ENCODE measurements at places on chromosomes 11 and 22.

DNA sequence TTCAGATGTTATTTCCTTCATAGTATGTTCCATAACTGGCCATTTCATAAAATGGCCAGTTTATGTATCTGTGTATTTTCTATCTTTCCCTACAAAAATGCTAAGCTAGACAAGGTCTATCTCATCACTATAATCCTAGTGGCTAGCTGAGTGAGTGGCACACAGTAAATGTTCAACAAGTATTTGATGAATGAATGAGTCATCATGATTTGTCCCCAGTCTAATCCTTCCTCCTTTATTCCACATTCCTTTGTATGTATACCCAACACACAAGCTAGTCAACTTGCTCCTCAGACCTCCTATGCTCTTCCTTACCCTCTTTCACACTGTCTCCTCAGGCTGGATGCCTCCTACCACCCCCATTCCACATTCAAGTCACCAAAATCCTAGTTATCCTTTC is 12.5 kb downstream of the APLNR start:
- DNase-seq, result no peak

DNA sequence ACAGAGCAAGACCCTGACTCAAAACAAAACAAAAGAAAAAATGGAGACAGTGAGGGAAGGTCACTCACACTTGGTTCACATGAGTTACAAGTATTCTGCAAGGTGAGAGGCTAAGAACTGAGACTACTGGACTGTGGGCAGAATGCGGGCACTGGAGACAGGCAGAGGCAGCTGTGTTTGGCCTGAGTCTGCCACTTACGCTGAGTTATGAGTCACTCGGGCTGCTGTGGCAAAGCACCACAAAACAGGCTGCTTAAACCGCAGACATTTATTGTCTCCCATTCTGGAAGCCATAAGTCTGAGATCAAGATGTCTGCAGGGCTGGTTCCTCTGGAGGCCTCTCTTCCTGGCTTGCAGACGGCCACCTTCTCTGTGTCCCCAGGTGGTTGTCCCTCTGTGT is 122.8 kb downstream of the SHANK2 start:
- DNase-seq, result no peak

GRCh38 chr11:14443638-14444037 is 56.0 kb downstream of the COPB1 start:
- DNase-seq, result no peak

- DNase-seq, result no peak
Observed at GRCh38 chr11:31449040-31449439, 60.4 kb downstream of the IMMP1L start.

DNA sequence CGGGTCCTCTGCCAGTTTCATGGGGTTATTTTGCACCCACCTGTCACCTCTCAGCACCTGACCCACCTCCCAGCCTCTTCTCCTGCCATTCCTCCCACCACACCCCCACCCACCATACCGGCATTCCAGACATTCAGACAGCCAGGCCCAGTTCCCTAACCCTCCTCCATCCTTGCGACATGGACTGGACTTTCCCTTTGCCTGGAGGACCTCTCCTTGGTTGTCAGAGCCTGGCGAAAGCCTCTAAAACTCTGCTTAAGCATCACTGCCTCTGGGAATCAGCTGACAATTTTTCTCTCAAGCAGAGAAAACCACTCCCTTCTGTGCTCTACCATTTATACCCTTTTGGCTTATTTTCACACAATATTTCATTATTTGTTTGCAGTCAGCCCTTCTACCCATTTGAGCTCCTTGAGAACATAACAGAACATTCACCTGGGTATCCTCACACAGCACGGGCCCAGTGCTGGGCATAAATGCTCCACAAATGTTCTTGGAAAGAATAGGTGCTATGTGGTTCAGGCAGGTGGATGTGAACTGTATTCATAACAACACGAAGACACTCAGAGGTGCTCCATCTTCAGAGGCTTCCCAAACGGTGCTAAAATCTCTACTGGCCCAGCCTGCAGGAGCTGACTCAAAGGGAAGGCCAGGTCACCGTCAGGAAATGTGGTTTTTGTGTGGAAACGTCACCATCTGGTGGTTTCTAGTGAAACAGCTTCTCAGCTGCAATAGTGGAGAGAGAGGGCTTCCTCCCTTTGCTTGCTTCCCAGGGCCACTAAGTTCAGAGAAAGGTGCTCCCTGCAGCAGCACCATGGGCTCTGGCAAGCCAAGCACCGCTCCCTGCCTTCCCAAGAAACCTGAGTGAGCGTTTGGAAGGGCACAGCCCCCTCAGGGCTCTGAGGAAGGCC is 10.4 kb downstream of the SPATA19 start:
- DNase-seq, result no peak

DNA sequence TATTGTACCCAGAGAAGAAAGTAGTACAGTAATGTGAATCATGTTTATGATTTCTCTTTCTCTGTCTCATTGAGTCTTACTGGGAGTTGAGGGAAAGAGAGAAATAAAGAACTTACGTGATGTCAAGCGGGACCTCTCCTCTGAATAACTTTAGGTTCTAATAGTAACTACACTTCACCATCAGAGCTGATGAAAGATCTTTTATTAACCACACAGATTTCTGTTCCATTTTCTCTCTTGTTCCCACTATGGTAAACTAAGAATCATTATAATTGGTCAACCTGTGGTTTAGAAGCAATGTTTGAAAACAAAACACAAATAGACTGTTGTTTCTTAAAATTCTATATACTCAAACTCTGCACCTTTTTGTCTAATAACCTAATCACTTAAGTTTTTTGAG is 142.3 kb downstream of the ELP4 start:
- no peak for DNase-seq

DNA sequence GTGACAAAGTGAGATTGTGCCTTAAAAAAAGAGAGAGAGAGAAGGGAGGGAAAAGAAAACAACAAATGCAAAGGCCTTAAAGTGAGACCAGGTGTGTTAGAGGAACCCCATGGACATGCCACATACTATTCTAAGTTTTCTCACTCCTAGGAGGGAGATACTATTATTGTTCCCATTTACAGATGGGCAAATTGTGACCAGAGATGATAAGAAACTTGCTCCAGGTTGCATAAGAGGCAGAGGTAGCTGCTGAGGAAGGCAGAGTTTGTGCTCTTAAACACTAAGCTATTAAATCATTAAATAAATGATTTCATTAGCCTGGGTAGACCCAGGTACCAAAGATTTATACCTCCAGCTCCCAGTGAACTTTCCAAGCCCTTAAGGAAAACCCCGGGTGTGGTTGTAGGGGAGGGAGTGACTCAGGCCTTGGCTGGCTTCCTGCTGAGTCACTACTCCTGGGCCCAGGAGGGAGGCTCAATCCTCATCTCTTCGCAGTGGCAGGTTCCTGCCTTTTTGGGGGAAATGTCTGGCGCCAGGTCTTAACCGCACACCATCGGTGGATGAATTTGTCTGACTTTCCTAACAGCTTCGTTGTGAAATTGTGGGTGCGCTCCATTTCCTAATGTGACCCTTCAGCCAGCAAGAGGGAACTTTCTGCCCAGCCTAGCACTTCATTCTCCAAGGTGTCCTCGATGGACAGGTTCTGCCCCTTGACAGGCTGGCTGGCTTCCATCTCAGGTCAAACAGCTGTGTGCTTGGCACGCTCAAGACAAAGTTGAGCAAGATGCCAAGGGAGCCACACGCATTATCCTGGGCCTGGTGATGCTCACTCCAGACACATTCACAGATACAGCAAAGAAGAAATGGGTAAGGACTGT is 33.4 kb upstream of the PTPRJ start:
- peak; percentile 80 for DNase-seq

DNA sequence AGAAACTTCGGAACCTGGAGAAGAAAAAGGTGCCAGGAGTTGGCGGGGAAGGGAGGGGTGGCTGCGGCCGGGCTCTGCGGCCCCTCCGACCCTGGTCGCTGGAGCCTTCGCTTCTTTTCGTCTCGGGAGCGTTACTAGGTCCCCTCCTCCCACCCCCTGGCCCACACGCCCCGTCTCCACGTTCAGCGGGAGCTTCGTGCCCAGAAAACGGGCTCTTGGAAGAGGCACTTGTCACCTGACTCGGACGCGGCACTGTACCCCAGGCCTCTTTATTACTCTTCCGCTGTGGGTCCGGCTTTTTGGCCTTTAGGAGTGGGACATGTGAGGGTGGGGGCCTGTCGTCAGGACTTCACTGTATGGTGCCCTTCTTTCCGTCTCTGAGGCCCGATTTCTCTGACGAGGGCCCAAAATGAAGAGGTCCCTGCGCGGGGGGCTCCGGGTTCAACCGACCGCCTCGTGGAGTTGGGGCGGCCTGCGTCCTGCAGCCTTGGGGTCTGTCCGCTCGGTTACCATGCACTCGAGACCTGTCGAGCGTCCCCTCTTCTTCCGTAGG is 1.2 kb downstream of the CAPRIN1 start:
- DNase-seq, result no peak

DNA sequence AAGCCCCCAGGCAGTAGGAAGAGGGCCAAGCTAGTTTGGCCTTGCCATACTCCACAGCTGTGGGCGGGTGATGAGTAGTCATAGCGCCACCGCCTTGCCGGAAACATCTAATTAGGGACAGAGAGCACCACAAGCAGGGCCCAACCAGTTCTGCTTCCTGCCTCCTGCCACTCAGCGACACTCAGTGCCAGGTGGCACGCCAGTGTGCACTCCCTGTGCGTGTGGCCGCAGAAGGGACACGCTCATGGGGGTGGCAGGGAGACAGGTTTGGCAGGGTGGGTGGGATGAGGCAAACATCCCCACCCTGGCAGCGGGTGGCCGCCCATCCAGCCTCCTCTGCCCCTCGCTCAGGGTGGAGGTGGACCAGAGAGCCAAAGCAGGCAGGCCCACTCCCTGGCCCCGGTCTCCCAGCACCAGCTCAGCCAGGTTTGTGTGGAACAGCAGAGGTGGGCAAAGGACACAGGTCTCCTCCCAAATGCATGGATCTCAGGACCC is 4.9 kb downstream of the OVOL1 start:
- no peak for DNase-seq

GRCh38 chr11:3087821-3088800 is 30.9 kb upstream of the CARS1 start:
- no peak for DNase-seq

- DNase-seq, result no peak
Observed at GRCh38 chr11:129825380-129825779, 9.7 kb downstream of the TMEM45B start.

GRCh38 chr22:26461188-26461810 is 22.3 kb downstream of the HPS4 start:
- no peak for DNase-seq

- no peak for DNase-seq
Observed at GRCh38 chr22:30186510-30186909, 60.0 kb downstream of the LIF start.

DNA sequence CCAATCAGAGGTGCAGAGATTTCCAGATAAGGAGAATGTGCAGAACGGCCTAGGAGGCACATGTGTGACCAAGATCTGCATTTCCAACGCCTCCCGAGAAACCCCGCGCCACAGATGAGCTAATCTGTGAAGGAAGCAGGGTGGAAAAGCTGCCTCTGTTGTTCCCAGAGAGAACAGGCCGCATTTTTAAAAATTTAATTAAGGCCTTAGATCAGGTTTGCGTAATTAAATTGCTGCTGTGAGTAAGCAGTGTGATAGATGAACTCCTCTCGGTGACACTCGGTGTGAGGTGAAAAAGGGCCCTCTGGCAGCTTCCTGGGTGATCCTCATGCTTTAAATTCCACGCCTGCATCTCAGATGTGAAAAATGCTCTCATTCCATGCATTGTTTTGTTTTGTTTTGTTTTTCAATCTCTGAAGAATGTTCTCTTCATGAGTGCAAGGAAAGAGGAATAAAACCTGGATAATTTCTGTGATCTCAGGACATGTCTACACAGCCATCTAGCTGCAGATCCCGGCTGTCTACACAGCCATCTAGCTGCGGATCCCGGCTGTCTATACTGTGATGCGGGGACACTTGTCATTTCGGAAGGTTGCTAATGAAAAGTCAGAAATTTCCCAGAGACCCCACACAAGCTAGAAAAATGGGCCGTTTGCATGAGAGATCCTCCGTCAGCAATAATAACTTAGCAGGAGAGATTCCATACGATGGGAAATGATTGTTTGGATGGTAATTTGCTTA is 1398.9 kb downstream of the BRD1 start:
- DNase-seq, result no peak

DNA sequence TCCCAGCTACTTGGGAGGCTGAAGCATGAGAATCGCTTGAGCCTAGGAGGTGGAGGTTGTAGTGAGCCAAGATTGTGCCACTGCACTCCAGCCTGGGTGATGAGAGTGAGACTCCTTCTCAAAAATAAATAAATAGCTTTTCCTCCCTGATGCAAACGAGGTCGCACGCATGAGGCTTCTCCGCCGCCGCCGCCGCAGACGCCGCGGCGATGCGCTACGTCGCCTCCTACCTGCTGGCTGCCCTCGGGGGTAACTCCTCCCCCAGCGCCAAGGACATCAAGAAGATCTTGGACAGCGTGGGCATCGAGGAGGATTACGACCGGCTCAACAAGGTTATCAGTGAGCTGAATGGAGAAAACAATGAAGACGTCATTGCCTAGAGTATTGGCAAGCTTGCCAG is 20.0 kb upstream of the RAB39A start:
- DNase-seq, result no peak

DNA sequence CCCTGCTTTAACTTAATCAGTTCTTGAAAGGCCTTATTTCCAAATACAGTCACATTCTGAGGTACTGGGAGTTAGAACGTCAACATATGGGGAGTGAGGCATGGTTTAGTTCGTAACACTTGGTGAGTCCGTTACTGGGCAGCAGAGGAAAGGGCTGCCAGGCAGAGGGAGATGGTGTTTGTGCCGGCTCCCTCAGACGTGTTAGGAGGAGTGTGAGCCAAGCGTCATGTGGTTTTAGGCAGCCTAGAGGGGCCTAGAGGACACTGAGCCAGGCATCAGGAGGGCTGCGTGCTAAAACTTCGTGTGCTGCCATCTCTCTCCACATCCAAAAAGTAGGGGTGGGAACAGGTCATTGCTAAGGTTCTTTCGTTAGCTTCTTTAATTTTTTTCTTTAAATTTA is 10.2 kb downstream of the BCR start:
- DNase-seq, result no peak

GRCh38 chr11:35133656-35134055 is 5.3 kb upstream of the CD44 start:
- DNase-seq, result no peak

DNA sequence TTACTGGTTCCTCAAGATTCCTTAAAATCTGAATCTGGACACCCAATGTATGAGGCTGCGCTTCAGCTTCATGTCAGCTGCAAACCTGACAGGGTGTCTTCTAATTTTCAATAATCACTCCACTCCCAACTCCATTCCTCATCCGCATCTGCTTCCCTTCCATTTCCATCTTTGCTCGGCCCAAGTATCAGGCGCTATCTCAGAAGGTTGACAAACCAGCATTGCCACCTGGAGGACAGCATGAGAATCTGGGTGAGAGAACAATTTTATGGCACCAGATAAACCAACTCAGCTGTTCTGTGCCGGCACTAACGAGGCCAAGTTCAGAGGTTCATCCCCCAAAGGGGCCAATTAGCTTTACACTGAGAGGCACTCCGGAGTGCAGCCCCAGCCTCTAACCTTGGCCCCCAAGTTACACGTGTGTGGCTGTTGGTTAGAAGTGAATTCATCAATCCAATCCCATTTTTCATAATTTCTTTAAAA is 79.1 kb upstream of the LMO2 start:
- DNase-seq, result no peak

DNA sequence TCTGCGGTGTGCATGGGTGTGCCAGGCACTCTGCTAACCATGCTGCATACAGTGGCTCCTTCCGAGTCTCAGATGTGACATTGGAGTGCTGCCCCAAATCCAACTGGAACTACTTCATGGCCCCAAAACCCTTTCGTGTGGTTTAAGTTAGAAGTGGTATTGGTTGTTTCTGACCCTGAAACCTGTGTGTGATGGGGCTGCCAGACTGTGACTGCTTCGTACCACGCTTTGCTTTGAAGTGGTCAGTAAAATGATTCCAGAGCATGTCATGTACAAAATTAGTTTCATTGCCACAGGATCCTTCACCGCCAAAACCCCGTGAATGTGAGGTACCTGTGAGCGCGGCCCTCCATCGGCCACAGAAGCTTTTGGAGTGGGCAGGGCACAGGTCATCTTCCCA is 142.2 kb downstream of the WNT7B start:
- DNase-seq, result no peak

All from BJ (cell line).